Stimulated activated CD8-positive, alpha-beta memory T cell treated with anti-CD3 and anti-CD28 coated beads, Interleukin-4, amount 100 ng/mL, for 4 hours (primary cell): ENCODE measurements at places on chromosomes 12 and 14.

- DNase-seq: no peak
Measured at GRCh38 chr12:116161588-116161987, 115.9 kb downstream of the MED13L start.

GRCh38 chr14:64703395-64704142 lies 655 bp upstream of the PLEKHG3 start:
- no peak for DNase-seq

- no peak for DNase-seq
Measured at GRCh38 chr12:72368719-72369422, 96.7 kb downstream of the TRHDE start.

- DNase-seq: no peak
Measured at GRCh38 chr12:130743606-130744005, 27.5 kb upstream of the RIMBP2 start.

- DNase-seq: no peak
Measured at GRCh38 chr14:55832122-55832911, 252.3 kb downstream of the KTN1 start.

DNA sequence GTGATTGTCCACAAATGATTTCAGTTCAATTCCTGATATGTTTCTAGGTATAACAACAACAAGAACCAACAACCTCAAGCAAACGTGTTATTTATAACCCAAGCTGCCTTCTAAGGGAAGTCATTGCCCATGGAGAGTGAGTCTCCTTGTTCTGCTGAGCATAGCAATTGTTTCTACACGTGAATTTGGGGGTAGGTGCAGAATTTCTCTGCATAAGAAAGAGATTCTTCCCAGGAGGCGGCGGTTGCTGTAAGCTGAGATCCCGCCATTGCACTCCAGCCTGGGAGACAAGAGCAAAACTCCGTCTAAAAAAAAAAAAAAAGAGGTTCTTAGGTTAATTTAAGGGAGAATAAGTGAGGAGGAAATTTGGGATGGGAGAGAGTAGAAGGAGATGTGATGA lies 226.5 kb upstream of the PELI2 start:
- DNase-seq: no peak

- DNase-seq: peak; percentile 29
Measured at GRCh38 chr12:47904713-47905709, at the start of gene VDR. Gene VDR (minus strand): TSS chr12:47904994. CDS start chr12:47879113, 25,881 bp downstream.

- DNase-seq: no peak
Measured at GRCh38 chr14:83017296-83017695, 1483.6 kb upstream of the SEL1L start.

- DNase-seq: no peak
Measured at GRCh38 chr14:94925416-94926173, 155.7 kb upstream of the GSC start.

DNA sequence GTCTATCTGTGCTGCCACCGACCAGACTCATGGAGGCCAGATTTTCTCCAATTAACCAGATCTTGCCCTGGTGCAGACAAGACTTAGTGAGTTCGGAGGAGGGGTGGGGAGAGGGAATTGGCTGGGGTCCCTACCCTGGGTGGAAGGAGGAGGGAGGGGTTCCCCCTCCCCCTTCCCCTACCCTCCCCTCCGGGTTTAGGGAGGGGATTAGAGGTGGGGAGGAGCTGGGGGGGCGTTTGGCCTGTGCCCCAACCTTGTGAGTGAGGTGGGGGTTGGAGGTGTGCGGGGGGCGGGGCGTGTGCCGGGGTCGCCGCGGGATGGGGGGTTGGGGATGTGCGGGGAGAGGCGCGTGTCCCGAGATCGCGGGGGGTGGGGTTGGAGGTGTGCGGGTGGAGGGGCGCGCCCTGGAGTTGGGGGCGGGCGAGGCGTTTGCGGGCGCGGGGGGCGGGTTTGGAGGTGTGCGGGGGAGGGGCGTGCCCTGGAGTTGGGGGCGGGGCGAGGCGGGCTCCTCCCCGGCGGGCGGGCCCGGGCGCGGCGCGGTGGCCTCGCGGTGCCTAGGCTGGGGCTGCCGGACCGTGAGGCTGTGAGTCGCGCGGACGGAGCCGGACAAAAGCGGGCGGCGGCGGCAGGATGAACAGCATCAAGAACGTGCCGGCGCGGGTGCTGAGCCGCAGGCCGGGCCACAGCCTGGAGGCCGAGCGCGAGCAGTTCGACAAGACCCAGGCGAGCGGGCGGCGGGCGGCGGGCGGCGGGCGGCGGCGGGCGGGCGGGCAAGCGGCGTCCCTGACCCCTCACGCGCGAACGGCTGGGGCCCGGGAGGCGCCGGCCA lies at the start of gene HIP1R:
TSS of gene HIP1R (plus strand) at position 537 of the 829 bp plus-strand sequence. CDS start at position 631, 94 bp downstream.
- peak; percentile 24 for DNase-seq
